ENCODE measurements at places on chromosomes 3 and 15.
A peak's percentile ranks its signal among the peaks of the same experiment; 100 is the strongest.

GRCh38 chr15:51181905-51182304 is 87.2 kb upstream of the TNFAIP8L3 start:
- no peak for DNase-seq

GRCh38 chr3:157786618-157787017 is 283.4 kb upstream of the VEPH1 start:
- DNase-seq: no peak

GRCh38 chr15:93585012-93585411 is 496.0 kb upstream of the RGMA start:
- DNase-seq: no peak

DNA sequence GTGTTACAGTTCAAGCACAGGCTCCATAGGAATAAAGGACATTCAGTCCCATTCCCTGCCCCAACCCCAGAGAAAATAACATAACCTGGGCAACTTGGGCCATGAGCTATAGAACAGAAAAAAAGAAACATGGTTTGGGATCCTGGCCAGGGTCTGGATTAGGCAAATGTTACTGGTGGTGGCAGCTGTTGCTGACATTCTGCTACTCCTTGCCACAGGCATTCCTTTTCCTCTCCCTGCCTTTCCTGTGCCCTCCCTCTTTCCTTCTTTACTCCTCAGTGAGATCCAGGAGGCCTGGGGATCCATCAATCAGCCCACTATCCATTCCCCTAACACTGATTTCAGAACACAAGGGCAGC is 129.1 kb downstream of the NTRK3 start:
- DNase-seq: no peak

- no peak for DNase-seq
Measured at GRCh38 chr15:28184166-28184565, 85.1 kb upstream of the OCA2 start.

DNA sequence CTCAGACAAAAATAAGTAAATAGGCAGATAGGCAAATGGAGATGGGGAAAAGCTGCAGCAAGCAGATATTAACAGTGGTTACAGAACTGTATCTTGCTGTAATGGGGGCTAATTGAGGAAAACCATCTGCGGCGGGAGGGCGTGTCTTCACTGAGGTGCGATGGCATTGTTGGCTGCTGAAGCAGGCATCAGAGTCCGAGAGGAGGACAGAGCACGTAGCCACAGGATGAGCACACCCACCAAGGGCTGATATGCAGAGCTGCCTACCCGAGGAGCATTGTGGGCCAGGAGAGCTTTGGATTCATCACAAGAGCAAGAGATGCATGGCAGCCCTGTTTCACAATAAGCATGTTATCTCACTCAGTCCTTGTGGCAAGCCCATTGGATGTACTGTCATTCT is 30.4 kb downstream of the CHRNA7 start:
- DNase-seq: no peak

DNA sequence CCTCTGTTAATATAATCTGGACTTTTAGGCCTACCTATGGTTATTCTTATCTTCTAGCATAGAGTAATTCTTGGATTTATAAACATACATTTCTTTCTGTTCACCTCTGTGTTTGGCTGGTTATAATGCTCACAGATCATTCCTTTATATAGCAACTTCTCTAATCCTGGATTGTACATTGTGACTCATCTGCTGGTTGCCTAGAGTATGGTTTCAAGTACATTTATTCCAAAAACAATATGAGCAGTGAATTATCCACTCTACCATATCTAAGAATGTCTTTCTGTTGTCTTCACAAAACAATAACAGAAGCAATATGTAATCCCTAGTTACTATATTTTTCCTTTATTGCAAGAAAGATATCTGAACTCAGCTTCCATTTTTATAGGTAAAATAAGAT is 35.3 kb downstream of the FSIP1 start:
- no peak for DNase-seq

DNA sequence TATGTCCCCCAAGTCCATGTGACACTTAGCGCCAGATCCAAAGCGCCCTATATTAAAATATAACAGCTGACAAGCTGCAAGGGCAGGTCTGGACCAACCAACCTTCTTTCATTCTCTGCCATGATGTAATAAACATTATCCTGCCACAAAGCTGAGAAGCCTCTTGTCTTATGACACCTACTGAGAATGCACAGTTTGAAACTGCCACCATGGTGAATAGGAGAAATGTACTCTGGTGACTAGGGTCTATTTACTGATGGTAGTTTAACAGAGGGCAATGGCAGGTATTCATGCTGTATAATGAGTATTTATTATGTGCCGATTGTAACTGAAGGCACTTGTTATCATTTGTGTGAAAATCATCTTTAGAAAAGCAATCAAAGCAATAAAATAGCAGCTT is 634.0 kb downstream of the OTOL1 start:
- no peak for DNase-seq

GRCh38 chr3:66037330-66037985 is 1.3 kb downstream of the MAGI1 start:
- DNase-seq: no peak

- no peak for DNase-seq
Measured at GRCh38 chr3:66433522-66433782, 67.4 kb downstream of the LRIG1 start.

- no peak for DNase-seq
Measured at GRCh38 chr3:140914384-140914945, 27.2 kb upstream of the SLC25A36 start.

- DNase-seq: no peak
Measured at GRCh38 chr15:40289140-40289775, 6.4 kb upstream of the ANKRD63 start.

DNA sequence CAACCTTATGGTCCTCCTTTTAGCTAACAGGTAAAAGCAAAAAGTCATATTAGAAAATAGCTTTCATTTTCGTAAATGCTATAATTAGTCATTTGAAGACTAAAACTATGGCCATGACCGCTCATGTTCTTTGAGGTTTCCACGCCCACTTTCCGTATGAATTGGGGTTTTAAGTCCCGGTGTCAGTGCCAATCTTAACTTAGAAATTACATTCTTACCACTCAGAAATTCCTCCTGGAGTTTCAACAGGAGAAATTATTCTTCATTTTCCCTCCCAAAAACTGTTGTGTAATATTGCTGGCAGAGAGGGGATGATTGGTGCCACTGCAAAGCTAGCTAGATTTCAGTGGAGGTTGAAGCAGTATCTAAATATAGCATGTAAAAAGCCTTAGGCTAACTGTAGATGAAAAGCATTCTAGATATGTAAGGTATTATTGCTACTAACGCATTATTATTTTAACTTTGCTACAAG is 71.0 kb upstream of the MDFIC2 start:
- DNase-seq: no peak

DNA sequence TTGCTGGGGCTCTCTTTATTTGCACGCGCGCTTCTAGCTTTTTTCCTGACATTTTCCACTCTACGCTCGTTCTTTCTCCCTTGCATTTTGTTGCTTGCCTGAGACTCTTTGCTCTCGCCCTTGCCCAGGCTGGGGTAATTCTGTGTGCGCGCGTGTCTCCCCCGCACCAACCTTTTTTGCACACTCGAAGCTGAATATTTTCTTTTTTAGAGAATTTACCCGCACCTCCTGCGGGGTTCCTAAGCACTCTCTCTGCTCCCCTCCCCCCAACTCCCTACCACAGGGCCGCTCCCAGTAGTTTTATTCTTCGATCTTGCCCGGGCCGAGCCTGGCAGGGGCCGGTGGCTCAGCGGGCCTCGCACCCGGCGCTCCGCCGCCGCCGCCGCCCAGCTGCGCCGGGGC is 732 bp downstream of the FAM43A start:
- DNase-seq: no peak

GRCh38 chr3:31661286-31661685 is 128.6 kb downstream of the STT3B start:
- DNase-seq: no peak

DNA sequence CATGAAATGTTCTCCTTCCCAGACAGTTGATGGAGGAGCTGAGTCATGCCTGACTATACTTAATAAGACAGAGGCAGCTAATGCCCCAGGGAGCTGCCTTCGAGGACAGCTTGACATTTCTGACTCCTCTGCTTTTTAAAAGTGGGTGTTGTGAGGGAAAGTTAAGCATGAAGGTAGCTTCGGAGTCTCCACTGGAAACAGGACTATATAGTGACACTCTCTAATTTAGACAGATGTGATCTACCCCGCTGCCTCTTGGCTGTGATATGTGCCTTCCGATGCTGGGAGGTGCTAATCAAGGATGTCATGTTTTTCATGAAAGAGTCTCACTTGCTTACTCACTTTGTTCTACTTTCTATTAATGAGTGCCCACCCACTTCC is 72.7 kb downstream of the IL1RAP start:
- DNase-seq: no peak

- DNase-seq: no peak
Measured at GRCh38 chr3:98398513-98398912, 8.0 kb downstream of the OR5K3 start.

GRCh38 chr3:135503760-135504686 is 461.5 kb upstream of the PPP2R3A start:
- DNase-seq: no peak

- DNase-seq: peak; percentile 70
Measured at GRCh38 chr3:196179380-196180308, 31.6 kb downstream of the ZDHHC19 start.

GRCh38 chr15:87631093-87631492 is 625.4 kb downstream of the NTRK3 start:
- no peak for DNase-seq

DNA sequence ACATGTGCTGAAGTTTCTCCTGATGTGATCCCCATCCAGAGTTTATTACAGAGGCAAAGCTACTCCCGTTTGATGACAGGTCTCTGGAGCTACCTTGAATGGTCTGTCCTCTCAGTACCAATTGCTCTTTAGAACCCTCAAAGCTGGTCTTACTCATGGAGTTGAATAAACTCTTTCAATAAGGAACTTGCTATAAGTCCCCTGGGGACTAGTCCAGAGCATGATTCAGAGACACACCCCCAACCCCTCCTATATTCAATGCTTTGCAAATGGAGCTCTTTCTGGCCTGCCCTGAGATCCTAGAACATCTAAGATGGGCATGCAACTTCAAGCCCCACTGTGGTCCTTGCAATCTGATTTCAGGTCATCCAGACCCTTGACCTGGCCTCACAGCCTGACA is 23.9 kb upstream of the TPM1 start:
- DNase-seq: no peak

- no peak for DNase-seq
Measured at GRCh38 chr3:116112696-116113095, 332.6 kb downstream of the LSAMP start.

GRCh38 chr3:31768479-31769125 is 212.5 kb downstream of the OSBPL10 start:
- DNase-seq: no peak

DNA sequence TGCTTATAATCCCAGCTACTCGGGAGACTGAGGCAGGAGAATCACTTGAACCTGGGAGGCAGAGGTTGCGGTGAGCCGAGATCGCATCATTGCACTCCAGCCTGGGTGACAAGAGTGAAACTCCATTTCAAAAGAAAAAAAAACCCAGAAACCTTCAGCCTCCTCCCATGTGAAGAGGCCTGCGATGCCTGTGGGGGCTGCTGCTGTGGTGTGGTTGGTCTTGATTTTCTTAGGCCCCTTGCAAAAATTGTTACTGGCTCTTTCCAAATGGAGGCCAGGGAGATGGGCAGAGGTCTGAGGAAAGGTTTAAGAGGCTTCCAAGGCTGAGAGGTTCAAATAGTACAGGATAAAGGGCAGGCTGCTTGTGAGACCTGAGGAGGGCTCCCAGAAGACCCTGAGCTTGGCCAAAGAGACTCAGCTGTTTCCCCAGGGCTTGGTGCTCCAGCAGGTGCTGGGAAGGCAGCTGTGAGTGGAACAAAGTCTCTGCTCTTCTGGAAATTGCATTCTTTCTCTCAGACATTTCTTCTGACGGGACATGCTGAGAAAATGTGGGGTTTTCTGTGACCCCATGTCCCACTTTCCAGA is 18.4 kb downstream of the GCSAM start:
- no peak for DNase-seq

GRCh38 chr3:11660242-11660641 is 16.5 kb upstream of the VGLL4 start:
- DNase-seq: no peak

GRCh38 chr15:87362531-87362930 is 894.0 kb downstream of the NTRK3 start:
- DNase-seq: no peak

DNA sequence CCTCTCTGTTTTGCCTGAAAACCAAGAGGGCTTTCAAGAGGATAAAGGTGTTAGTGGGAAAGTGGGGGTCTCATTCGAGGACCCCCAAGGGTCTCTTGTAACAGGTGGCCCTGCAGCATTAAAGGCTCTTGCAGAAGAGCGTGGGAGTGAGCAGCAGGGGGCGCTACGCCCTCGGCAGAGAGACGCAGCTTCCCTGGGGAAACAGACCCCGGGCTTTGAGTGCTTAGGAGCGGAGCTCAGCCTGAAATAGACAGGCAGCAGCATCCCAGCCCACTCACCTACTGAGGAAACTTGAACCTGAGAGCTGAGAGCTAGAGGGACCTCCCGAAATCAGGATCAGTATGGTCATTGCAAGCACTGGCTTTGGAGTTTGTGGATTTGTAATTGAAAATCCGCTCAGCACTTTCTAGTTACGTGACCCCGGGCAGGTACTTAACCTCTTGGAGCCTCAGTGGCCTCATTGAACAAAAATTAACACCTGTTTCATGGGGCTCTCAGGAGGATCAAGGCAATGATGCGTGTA is 25.7 kb downstream of the RPLP1 start:
- DNase-seq: no peak

DNA sequence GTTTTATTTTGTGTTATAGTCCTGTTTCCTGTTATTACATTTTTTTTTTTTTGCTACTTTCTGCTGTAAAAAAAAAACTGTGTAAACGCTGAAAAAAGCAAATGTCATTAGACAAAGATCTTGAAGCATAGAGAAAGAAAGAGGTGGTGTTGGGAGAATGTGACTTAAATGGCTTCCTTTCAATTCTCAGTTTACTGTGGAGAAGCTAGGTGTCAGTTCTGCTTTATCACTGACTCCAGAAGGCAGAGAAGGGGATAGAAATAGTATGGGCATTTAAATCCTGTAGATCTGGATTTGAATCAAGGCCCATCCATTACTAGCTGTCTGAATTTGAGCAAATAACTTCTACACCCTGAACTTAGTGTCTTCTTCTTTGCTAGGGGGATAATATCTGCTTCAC is 23.0 kb downstream of the PPM1L start:
- no peak for DNase-seq

GRCh38 chr3:12230877-12231276 is 58.0 kb upstream of the PPARG start:
- DNase-seq: no peak

DNA sequence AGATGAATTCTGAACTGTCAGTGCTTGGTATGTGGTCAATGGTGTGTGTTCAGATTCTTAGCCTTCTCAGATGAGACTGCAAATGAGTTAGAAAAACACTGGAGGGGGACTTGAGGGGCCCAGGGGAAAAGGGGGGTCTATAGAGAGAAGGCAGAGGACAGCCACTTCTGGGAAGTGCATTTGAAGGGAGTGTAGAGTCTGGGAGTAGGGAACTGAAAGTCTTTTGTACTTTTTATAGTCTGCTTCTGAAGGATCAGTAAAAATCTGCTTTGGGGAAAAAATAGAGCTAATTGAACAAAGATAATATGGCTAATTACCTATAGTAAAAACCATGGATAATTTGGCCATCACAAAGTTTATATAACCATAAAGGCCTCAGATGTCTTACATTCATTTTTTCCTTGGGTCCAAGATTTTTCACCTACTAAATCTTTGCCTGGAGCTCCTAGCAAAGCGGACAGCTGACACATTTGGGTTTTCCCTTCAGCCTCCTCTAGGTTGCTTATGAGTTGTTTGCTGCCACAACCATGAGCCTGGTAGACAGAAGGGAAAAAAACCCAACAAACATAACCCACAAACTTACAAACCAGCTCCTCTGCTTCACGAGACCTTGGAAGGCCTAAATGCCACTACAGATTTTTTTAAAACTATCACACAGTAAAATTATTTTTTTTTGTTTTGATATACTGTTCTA is 48.8 kb downstream of the CD86 start:
- DNase-seq: no peak

All from activated CD8-positive, alpha-beta memory T cell treated with anti-CD3 and anti-CD28 coated beads for 48 hours (primary cell).